ENCODE measurements at places on chromosomes 5 and 9.

DNA sequence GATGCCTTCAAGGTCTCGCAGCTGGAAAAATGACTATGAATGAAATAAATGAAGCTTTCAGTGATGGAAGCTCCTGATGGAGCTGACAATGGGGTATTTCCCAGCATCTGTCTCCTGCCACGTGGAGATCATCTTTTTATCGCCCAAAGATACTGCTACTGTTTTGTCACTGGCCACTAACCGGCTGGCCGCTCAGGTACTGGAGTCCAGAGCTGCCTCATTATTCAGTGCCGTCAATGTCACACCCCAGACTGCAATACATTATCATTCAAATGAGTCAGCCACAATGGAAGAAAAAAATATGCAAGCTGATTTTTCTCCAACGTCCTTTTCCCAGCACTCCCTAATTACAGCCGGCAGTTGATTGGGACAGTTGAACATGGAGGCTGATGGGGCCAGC lies 280.4 kb downstream of the ZSWIM6 start:
- DNase-seq = no peak

- no peak for DNase-seq
Measured at GRCh38 chr5:41095324-41096101, 24.4 kb upstream of the MROH2B start.

- DNase-seq = no peak
Measured at GRCh38 chr5:169174923-169175322, 126.0 kb downstream of the SLIT3 start.

- DNase-seq = no peak
Measured at GRCh38 chr5:6465831-6466790, 17.5 kb downstream of the UBE2QL1 start.

GRCh38 chr5:91170266-91170665 lies 212.9 kb downstream of the ARRDC3 start:
- DNase-seq = no peak

GRCh38 chr5:7053125-7053524 lies 339.9 kb downstream of the TENT4A start:
- no peak for DNase-seq

GRCh38 chr5:75654693-75655295 lies 43.5 kb downstream of the ANKDD1B start:
- no peak for DNase-seq

DNA sequence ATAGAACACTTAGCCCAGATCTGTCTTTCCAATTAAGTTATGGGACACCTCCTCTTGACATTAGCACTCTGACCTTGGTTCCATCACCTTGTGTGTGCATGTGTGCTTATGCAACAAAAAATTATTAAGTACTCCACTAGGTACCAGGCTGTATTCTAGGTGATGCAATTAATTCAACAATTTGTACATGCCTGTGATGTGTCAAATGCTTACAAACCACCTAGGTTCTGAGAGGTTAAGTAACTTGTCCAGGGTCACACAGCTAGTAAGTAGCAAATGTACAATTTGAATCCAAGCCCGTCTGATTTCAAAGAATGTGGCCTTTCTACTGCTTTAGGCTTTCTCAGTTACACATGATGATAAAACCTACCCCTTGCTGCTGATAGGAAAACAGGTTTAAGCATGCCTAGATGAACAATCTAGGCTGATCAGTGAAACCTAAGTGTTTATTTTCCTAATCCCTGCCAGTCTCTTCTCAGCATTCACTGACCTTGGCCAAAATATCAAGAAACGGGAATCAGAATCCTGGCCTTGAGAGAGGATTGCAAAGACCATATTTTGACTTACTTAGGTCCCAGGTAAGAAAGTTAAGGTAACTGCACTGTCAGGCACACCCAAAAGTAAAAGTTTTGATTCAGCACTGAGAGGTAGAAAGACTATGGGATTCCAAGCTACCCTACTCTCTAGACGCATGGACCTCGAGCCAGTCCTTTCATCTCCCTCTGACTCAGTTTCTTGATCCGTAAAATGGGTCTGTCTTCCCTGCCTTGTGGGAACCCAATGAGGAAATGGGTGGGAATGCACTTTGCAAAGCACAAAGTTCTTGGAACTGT lies 1.0 kb downstream of the TBC1D2 start:
- no peak for DNase-seq

- DNase-seq = peak; percentile 22
Measured at GRCh38 chr5:141186897-141187512, at the start of gene PCDHB9. TSS of gene PCDHB9 (plus strand) at chr5:141187161. CDS start at chr5:141187319, 158 bp downstream.

GRCh38 chr5:156031181-156031580 lies 295.8 kb upstream of the SGCD start:
- DNase-seq = no peak

- no peak for DNase-seq
Measured at GRCh38 chr5:65927503-65928321, 1.3 kb downstream of the ERBIN start.

- no peak for DNase-seq
Measured at GRCh38 chr5:119019949-119020348, 31.6 kb upstream of the DTWD2 start.

DNA sequence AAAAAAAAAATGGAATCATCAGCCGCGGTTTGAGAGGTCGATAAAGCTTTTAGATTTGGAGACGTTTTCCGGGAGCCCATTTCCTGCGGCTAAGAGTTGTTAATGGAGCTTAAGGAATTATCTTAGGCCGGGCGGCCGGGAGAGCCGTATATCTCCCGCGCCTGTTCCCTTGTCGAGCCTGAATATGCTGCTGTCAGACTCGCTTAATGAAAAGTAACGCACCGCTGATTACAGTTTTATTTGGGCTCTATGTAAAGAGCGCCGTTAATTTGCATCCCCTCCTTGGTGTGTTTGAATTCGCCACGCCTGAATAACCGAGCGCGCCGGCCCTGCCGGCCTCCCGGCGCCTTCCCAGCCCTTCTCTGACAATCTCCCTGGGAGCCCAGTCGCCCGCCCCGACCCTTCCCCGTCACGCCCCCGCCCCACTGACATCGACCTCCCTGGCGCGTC lies 7.9 kb downstream of the IRX4 start:
- DNase-seq = no peak

DNA sequence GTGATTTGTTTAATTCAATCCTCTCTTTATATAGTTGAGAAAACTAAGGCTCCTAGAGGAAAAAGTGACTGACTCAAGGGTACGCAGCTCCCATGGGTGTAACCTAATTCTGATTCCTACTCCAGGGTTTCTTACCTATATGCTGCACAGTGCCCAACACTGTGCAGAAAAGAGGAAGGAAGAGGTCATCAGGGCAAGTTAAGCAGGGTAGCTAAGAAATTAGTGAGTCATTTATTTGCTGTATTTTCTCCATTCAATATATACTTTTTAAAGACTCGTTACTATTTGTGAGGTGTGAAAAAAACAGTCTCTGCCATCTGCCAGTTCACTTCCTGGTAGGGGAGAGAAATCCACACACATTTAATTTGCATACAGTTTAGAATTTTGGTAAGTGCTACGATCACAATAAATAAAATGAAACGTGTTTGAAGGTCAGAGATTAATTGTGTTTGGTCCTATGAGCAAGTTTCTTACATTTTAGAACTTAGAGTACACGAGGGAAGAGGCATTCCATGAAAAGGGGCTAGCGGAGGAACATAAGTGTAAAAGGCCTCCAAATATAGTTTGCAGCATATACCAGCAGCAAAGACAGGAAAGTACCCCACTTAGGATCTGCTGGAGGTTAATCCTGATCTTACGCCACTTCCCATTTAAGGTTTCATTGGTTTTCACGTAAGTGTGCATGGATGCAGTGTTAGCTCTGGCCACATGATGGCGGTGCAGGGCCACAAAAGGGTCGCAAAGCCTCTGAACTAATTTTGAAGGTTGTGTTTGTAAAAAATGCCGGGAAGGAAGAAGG lies 59.9 kb upstream of the TLR4 start:
- DNase-seq = peak; percentile 17

DNA sequence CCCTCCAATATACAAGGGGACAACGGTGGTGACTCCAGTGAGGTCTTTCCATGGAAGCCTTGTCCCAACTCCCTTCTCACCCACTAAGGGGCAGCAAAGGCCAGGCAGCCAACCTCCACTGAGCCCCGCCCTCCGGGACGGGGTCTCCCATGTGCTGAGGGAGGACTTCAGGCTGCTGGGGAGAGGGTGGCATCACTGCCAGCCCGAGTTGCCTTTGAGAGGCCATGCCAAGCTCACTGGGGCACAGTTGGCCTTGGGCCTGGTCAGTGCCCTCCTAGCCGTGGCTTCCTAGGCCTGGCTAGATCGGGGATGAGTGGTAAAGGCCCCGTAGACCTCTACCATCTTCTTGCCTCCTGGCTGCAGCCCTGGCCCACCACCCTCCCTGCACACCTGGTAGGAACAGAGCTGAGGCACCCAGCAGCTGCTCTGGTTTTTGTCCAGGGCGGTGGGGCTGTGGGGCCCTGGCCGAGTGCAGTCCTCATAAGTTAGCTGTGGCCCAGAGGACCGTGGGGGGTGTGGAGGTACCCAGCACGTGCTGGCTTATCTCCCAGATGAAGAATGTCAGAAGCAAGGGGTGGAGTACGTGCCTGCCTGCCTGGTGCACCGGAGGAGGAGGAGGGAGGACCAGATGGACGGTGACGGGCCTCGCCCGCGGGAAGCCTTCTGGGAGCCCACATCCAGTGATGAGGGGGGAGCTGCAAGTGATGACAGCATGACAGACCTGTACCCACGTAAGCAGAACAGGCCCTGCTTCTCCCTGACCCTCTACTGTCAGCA lies 3.2 kb downstream of the SURF2 start:
- DNase-seq = no peak

Measured in CMK (cell line).